ENCODE measurements at places on chromosomes 3 and 15. TPM values are rescaled to one million over a fixed set of nuclear protein-coding genes. Genes with fewer than 3 reads are reported as not detected.

The GOLGA6C gene
- not detected for total RNA-seq

The PRSS50 gene
- not detected for total RNA-seq

The PPARG gene
- total RNA-seq, result 7.2 TPM

The EFHB gene
- 0.29 TPM for total RNA-seq

The ALPK3 gene
- 0.59 TPM for total RNA-seq

The SLC24A5 gene
- total RNA-seq, result not detected

DNA sequence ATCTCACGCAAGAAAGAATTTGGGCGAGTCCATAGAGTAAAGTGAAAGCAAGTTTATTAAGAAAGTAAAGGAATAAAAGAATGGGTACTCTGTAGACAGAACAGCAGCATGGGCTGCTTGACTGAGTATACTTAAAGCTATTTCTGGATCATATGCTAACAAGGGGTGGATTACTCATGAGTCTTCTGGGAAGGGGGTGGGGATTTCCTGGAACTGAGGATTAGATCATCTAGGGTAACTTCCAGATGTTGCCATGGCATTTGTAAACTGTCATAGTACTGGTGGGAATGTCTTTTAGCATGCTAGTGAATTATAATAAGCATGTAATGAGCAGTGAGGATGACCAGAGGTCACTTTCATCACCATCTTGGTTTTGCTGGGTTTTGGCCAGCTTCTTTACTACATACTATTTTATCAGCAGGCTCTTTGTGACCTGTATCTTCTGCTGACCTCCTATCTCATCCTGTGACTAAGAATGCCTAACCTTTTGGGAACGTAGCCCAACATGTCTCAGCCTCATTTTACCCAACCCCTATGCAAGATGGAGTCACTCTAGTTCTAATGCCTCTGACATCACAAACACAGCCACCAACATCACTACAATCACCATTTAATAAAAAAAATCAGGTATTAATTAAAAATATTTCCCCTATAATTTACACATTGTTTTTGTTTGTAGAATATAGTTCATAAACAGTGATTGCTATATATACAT is 890.7 kb upstream of the EPHA6 start:
- peak; percentile 65 for DNase-seq

DNA sequence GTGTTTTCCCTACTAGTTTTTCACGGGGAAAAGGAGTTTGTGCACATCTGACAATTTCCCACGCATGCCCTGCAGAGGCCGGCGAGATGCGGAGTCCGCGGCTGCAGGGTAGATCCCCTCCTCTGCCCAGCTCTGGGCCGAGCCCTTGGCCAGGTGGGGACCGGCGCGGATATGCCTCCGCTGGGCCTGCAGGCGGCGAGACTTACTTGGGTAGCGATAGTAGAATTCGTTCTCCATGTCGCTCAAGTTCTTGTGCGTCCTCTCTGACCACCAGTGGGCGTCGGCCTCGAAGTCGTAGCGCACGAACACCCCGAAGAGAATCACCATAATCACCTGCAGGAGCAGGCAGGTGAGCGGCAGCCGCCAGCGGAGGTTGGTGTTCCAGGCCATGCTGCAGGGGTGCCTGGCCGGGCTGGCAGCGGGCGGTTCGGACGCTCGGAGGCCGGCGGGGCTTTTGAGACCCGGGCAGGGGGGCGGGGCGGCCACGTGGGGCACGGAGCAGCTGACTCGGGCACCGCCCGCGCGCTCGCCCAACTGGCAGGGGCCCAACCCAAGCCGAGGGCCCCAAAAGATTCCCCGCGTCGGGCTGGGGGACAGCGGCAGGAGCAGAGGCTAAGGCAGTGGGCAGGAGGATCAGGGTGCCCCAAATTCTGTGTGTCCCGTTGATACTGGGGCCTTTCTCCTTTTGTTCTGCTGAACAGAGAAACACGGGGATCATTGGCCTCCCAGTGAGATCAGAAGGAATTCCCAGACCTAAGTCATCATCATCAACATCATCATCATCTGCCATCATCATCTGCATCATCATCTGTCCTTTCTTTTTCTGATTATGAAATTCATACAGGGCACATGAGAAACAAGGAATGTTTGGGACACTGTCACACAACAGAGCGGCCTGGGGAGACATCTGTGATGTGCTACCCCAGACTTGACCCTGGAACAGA is at the start of gene RHCG:
RHCG (minus strand) TSS at position 429 of the 944 bp plus-strand sequence; CDS start at position 390, 39 bp downstream.
- peak; percentile 73 for DNase-seq

- no peak for DNase-seq
Observed at GRCh38 chr15:83105440-83105839, 2.0 kb upstream of the TM6SF1 start.

GRCh38 chr15:94674296-94674695 is 442.9 kb downstream of the MCTP2 start:
- no peak for DNase-seq

- no peak for DNase-seq
Observed at GRCh38 chr3:155970398-155970797, 99.9 kb downstream of the GMPS start.

- DNase-seq, result no peak
Observed at GRCh38 chr15:56014677-56015076, 21.3 kb upstream of the NEDD4 start.

DNA sequence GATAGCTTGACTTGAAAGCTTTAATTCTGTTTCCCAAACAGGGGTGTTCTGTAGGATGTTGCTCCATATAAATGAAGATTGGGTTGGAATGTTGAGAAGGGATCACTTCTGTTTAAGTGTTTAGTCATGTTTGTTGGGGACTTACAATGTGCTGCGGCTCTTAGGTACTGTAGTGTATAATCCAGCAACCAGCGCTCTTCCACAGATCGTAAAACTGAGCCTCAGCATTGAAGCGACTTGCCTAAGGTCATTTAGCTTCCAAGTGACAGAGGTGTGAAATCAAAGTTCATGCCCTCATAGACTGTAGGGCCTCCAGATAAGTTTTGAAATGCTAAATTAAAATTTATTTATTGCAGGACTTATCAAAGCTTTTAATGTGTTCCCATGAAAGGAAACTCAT is 1.8 kb downstream of the MKRN2 start:
- no peak for DNase-seq

DNA sequence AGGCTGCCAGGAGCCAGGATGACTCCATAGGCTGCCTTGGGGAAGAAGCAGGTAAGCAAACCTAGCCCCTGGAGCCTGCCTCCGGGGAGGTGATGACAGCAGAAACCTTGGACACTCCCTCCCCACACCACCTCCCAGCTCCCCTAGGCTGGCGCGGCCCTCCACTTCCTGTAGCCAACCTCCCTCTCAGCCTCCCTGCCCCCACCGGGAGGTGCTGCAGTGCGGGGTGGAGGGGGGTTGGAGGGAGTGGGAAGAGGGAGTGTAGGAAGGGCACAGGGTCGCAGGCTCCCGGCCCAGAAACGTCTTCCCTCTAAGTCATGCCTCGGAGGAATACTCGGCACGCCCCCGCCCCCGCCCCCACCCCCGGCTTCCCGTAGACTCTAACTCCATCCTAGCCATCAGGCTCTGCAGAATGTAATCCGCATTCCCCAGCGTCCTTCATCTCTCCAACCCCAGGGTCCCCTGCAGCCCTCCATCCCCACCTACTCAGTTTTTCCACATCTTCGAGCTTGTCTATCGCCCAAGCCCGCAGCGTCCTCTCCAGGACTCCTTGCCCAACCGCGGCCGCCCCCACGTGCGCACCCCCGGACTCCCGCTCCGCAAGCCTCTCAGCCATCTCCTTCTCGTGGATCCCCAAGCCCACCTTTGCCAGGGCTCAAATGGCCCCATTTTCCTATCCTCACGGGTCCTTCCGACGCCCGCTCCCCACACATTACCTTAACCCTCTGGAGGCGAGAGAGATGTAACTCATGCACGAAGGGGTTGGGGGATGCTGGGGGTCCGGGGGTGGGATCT is 528 bp downstream of the LPCAT4 start:
- peak; percentile 90 for DNase-seq

DNA sequence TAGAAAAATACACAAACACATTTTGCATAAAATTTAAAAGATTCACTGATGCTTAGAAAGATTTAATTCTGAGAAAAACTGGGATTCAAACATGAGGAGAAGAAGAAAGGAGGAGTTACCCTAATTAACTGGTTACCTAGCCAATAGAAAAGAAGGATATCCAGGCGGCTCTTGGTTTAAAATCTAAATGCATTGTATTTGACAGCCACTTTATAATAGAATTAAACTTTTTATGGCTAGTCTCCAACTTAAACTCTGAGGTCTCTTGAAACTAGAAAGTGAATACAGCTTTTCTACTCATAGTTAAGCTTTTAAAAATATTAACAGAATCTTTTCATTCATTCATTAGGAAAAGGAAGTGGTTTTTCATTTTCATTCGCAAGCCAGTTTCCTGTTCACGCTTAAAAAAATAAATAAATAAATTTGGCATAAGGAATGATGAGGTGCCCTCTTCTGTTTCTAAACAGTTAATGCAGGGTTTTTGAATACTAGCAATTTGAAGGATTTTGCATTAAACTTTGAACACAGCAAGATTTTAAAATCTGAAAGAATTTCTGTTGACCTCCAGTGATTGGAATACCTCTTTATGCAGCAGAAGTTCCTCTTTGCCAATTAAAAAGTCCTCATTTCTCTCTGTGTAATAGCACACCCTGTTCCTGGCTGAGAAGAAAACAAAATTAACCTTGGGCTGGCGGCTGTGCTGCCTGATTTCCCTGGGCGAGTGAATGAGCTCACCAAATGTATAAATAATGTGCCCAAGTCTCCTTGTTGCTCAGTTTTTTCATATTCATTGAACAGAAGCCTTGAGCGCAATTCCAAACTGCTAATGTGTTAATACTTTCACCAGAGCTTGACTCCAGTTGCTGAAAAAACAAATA is 105.1 kb downstream of the ZMAT3 start:
- DNase-seq, result no peak

GRCh38 chr15:57522148-57522547 is 69.6 kb upstream of the MYZAP start:
- DNase-seq, result no peak

GRCh38 chr3:27342267-27342666 is 26.9 kb downstream of the NEK10 start:
- no peak for DNase-seq

DNA sequence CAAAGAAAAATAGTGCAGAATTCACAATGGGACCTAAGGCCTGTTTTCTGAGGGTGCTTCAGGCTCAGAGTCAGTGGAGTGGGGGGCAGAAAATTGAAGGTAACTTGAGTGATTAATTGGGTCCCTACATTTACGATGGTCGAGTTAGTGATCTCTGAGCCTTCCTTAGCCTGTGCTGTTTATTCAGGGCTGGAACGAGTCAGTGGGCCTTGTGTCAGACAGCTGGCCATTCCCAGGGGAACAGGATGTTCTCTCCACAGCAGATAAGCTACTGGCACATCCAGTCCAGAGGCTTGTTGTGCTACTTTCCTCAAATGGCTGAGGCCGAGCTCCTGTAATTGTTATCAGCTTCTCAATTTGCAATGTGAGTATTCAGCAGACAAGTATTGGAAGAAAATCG is 29.2 kb upstream of the CNTN3 start:
- DNase-seq, result no peak
